GM23338 (cell line): ENCODE measurements at places on chromosomes 7 and 10. TPM values are rescaled to one million over a fixed set of nuclear protein-coding genes. Genes with fewer than 3 reads are reported as not detected.

The NFE2L3 gene
- polyA plus RNA-seq, result 62.0 and 66.4 TPM in 2 replicates

The NKX1-2 gene
- 9.4 and 9.8 TPM in 2 replicates for polyA plus RNA-seq

The C7orf57 gene
- 1.7 and 2.1 TPM in 2 replicates for polyA plus RNA-seq

The ANLN gene
- 21.6 and 26.9 TPM in 2 replicates for polyA plus RNA-seq

The NPSR1 gene
- not detected in 2 replicates for polyA plus RNA-seq

The NEBL gene
- 2.3 and 2.6 TPM in 2 replicates for polyA plus RNA-seq

The MRLN gene
- not detected in 2 replicates for polyA plus RNA-seq

The PRR15 gene
- polyA plus RNA-seq, result 8.5 and 9.6 TPM in 2 replicates

The SFTPA1 gene
- polyA plus RNA-seq, result not detected in 2 replicates

The TRIM56 gene
- 8.7 and 10.0 TPM in 2 replicates for polyA plus RNA-seq

The IGF2BP3 gene
- 47.1 and 52.0 TPM in 2 replicates for polyA plus RNA-seq

The HYAL4 gene
- not detected in 2 replicates for polyA plus RNA-seq

The GRM3 gene
- polyA plus RNA-seq, result 0.40 and 0.79 TPM in 2 replicates

The GIMAP4 gene
- 0.19 TPM in 1 of 2 replicates, not detected in the other for polyA plus RNA-seq

The GTF2IRD1 gene
- 37.1 and 40.9 TPM in 2 replicates for polyA plus RNA-seq

The ASAH2B gene
- 4.4 and 6.9 TPM in 2 replicates for polyA plus RNA-seq

The NUTM2A gene
- 0.21 and 0.27 TPM in 2 replicates for polyA plus RNA-seq

The PTF1A gene
- not detected in 2 replicates for polyA plus RNA-seq

The FBXL13 gene
- 1.2 and 1.3 TPM in 2 replicates for polyA plus RNA-seq

The FRA10AC1 gene
- 34.3 and 35.4 TPM in 2 replicates for polyA plus RNA-seq

The IKZF1 gene
- polyA plus RNA-seq, result 0.45 and 0.57 TPM in 2 replicates

The PLCE1 gene
- 0.49 and 0.58 TPM in 2 replicates for polyA plus RNA-seq

The TAS2R4 gene
- 0.77 and 1.2 TPM in 2 replicates for polyA plus RNA-seq

The OGDHL gene
- polyA plus RNA-seq, result 7.2 and 8.3 TPM in 2 replicates

The EIF3B gene
- 106 and 113 TPM in 2 replicates for polyA plus RNA-seq

The ASB4 gene
- not detected in 2 replicates for polyA plus RNA-seq

The FXYD4 gene
- polyA plus RNA-seq, result not detected in 2 replicates

The MLXIPL gene
- 13.1 and 13.7 TPM in 2 replicates for polyA plus RNA-seq

The AKR1E2 gene
- polyA plus RNA-seq, result 2.2 and 3.4 TPM in 2 replicates

The RPEL1 gene
- polyA plus RNA-seq, result 0.21 TPM in 1 of 2 replicates, not detected in the other
